ENCODE measurements at places on chromosomes 2 and 18. TPM values are rescaled to one million over a fixed set of nuclear protein-coding genes. Genes with fewer than 3 reads are reported as not detected.

DNA sequence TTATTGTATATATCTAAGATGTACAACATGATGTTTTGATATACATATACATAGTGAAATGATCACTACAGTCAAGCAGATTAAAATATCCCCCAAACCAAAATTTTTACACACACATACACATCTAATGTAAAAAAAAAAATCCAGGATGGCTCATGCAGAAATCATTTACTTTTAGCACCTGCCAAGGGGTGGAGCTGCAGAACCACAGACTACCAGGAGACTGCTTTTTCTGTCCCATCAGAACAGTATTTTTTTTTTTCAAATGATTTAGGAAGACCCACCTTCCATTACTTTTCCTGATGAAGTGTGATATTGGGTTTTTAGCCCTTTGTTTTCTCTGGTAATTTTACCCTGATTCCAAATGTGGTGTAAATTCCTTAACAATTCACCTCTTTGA is 61.9 kb downstream of the AQP4 start:
- no peak for DNase-seq

DNA sequence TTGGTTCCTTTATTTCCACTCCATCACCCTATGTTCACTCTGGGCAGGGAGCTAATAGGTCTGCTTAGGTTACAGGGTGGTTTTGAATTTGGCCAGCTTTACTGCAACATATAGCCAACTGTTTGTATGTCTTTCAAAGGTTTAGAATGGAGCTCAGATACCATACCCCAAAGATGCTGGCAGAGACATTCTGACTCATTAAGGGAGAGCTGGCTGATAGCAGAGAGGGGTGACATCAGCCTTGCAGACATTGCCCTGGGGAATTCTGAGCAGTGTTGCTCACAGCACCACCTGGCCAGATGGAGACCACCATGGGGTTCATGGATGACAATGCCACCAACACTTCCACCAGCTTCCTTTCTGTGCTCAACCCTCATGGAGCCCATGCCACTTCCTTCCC is 2.1 kb downstream of the PROKR1 start:
- DNase-seq = no peak

DNA sequence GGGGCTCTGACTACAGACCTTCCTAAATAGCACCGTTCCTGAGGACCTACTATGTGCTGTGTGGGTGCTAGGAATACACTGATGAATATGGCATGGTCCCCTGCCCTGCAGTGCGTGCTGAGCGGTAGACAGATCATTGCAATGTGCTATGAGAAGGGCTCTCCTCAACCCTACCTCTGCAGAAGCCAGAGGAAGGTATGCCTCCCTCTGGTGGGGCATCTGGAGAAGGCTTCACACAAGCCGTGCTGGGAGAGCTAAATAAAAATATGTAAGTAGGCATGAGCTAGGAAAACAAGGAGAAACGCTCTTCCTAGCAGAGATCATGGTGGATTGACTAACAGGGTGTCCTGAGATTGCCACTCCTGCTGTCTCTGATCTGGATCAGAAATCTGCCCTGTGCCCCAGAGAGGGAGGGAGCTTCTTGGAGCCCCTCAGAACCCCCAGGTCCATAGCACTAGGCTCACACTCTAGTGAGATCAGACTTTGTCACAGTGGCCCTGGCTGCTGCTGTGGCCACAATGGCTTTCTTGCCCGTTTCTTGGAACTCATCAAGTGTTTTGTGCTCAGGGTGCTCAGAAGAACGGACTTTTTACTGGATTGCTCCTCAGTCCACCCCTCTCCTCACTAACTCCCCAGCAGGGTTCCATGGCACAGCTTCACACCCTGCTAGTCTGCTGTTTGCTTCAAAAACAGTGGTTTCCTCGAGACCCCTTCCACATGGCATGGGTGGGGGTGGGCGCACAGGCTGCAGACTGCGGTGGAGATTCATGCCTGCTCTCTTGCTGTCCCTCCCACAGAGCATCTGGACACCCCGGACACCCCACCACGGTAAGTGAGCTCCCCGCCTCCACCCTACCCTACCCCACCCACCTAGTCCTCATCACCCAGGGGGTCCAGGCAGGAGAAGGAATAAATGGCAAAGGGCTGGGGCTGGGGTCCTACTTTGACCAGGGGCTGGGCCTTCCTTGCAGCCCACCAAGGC is 14.2 kb downstream of the SIGLEC15 start:
- DNase-seq = no peak

DNA sequence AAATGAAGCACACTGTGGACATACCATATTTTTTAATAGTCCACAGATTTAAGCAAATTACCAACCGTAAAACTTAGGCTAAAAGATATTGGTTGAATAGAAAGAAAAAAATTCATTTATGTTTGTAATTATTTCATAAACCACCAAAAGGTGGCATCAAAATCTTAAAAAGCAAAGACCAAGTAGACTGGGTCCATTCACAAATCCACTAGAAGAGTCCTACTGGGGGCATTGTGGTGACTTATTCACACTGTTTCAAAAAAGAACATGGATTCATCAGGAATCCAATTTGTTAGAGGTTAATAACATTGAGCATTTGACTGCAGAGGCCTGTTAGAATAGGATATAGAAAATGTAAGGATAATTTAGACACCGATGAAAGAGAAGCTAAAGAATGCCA is 194.9 kb upstream of the KYNU start:
- DNase-seq = no peak

GRCh38 chr2:85547089-85547858 is 8.3 kb downstream of the MAT2A start:
- no peak for DNase-seq

DNA sequence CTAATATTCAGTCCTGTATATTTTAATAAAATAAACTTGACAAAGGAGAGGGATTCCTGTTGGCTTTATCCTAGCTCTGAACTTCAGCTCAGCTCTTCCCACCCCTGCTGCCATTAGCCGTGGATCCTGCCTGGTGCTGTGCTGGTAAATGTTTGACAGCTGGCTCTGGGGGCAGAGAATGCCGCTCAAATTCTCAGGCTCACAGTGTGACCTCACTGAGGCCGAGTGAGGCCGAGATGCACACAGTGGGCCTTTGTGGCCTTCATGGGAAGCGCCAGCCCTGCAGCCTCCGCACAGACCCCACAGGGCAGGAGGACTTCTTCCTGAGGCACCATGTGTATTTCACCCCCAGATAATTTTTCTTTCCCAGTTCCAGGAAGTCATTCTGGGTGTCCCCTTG is 16.5 kb upstream of the FAHD2A start:
- no peak for DNase-seq

The RAMP1 gene
- 419 TPM for total RNA-seq
